ENCODE measurements at places on chromosomes 16 and 17.
A peak's percentile ranks its signal among the peaks of the same experiment; 100 is the strongest.

DNA sequence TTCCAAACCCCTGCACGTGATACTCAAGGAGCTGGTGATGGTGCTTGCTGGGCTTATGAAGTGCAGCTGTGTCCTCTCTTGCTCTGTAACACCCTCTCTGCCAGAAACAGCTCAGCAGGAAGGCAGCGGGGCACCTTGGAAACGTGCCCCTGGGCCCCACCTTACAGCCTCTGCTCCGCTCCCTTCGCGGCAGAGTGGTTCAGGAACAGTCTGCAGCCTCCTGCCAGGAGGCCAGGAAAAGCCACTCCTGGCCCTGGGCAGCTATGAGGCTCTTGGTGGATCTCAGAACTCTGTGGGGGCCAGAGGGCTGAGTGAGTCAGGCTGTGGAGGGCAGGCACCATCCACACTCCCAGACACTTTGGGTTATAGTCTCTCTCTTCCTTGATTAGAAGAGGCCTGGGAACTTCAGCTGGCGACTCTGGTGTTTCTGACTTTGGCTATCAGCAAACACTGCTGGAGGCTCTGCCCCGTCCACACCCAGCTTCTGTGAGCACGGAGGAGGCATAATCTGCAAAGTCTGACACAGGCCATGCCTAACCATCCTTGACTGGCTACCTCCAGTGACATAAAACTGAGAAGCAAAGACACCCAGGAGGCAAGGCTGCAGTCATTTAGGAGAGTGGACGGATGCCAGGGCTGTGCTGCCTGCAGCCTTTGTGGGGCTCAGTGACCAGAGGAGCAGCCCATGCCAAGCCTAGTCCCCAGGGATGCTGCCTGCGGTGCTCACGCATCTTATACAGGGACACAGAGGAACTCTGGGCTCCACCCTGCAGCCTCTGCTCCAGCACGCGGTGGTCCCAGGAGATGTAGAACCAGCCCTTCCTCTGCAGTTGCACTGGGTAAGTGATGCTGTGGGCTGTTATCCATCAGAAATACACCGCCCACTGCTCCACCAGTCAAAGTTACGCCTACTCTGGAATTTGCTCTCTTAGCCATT lies 65.3 kb downstream of the METRNL start:
- DNase-seq: no peak

GRCh38 chr16:51312363-51313150 lies 161.5 kb upstream of the SALL1 start:
- DNase-seq: no peak

GRCh38 chr17:65283704-65284103 lies 146.5 kb downstream of the RGS9 start:
- peak; percentile 19 for DNase-seq

DNA sequence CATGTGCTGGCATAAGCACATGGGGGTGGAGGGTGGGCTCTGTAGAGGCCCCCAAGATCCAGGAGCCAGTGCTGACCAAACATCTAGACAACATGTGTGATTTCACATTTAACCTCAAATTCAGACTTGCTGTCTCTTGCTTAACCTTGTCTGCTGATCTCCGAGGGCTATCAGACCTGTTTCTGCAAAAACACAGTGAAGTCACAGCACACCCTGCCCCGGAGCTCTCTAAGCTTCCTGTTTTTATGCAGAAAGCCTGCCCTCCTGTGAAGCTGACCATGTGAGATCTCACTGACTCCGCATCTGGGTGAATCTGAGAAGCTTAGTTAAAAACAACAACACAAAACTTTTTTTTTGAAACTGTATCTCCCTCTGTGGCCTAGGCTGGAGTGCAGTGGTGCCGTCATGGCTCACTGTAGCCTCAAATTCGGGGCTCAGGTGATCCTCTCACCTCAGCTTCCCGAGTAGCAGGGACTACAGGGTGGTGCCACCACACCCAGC lies 6.6 kb upstream of the DPEP2 start:
- DNase-seq: no peak

DNA sequence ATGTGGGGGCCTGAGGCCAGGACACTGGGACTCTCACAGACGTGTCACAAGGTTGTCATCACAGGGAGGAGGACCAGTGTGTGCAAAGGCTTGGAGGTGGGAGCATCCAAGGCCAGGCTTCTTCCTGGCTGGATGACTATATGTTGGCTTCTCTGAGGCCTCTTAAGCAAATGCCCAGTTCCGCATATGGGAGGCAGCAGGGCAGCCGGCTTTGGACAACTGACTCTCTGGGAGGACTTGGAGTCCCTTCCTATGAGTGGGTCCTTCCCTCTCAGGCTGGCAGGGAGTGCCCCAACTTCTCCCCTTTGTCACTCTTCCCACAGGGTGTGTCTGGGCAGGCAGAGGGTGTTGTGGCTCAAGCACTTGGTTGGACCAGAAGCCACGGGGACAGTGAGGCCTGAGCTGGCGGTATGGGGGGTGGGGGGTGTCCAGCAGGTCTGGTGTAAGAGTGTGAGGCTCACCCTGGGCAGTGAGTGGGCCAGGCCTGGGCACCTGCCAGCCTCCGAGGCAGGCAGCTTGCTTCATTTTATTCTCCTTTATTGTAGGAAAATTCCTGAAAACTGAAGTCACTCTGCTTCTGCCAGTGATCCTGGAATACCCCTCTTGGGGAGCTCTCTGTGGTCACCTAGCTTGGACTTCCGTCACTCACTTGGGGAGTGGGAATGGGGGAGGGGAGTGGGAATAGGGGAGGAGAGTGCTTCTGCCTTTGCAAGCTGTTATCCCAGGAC lies 14.9 kb downstream of the ADGRG1 start:
- peak; percentile 74 for DNase-seq

- no peak for DNase-seq
Measured at GRCh38 chr16:86150641-86151238, 251.8 kb downstream of the IRF8 start.

- DNase-seq: peak; percentile 77
Measured at GRCh38 chr17:17613708-17614114, 22.2 kb upstream of the PEMT start.

DNA sequence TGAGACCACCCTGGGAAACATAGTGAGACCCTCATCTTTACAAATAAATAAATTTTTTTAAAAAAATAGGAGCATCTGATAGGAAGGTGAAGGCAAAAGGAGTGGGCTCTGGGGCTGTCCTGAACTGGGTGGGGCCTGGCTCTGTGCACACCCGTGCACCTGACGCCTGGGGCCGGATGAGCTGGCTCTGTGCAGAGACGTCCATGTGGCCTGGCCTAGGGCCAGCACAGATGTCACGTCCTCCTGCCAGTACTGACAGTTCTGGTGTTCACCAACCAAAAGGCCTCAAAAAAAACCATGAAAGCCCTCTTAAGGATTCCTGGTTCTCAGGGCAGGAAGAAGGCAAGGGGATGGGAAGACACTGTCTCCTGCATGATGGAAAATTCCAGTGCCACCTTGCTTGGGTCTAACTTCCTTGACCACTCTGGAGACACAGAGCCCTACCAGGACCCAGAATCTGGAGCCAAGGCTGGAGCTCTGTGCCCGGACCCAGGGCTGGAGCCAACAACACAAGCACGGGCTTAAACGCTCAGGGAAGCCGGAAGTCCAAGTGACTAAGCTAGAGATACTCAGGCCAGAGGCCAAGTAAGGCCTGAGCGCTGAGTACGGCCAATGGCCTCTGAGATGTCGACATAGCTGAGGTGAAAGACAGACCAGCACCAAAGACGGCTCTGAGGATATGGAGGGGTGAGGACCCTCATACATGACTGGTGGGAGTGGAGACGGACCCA lies 32.9 kb downstream of the COPRS start:
- peak; percentile 61 for DNase-seq

- no peak for DNase-seq
Measured at GRCh38 chr16:75238132-75238852, 13.1 kb downstream of the BCAR1 start.

- DNase-seq: no peak
Measured at GRCh38 chr17:75684924-75685323, 17.8 kb downstream of the SAP30BP start.

GRCh38 chr17:7237761-7238419 lies 1.4 kb downstream of the PHF23 start:
- DNase-seq: peak; percentile 76

- DNase-seq: no peak
Measured at GRCh38 chr16:11901091-11901490, 14.7 kb downstream of the GSPT1 start.

GRCh38 chr17:42697108-42697811 lies 14.9 kb downstream of the CNTNAP1 start:
- no peak for DNase-seq

DNA sequence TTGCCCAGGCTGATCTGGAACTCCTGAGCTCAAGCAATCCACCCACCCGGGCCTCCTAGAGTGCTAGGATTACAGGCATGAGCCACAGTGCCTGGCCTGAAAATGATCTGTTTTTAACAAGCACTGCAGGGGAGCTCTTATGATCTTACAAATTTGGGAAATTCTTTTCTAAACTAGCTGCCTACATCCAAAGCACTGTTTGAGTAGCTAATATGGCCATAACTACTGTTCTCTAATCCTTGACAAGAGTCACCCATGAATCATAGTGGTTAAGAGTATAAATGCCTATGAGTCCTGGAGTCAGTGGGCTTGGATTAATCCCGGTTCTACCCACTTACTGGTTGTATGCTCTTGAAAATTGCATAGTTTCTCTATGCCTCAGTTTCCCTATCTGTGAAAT lies 1.4 kb upstream of the CPPED1 start:
- peak; percentile 20 for DNase-seq

- DNase-seq: no peak
Measured at GRCh38 chr16:20875355-20875650, 24.9 kb downstream of the DCUN1D3 start.

- DNase-seq: no peak
Measured at GRCh38 chr17:5110816-5111215, 862 bp downstream of the ZNF232 start.

DNA sequence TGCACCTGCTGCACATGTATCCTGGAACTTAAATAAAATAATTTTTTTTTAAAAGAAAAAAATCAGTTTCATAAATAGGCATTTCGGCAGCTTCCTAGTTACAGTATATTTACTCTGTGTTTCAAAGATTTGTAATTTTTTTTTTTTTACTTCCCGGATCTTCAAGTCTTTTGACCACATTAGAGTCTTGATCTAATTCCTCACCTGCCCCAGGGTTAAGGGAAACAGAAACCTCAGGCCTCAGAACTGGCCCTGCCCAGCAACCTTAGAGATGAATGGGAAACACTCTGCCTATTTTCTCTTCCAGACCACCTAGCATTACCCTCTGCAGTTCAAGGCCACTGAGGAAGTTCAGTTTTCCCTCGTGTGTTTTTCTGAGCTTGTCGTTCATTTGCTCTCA lies 304.0 kb downstream of the MAF start:
- no peak for DNase-seq

- DNase-seq: no peak
Measured at GRCh38 chr16:23945243-23945642, 109.5 kb downstream of the PRKCB start.

DNA sequence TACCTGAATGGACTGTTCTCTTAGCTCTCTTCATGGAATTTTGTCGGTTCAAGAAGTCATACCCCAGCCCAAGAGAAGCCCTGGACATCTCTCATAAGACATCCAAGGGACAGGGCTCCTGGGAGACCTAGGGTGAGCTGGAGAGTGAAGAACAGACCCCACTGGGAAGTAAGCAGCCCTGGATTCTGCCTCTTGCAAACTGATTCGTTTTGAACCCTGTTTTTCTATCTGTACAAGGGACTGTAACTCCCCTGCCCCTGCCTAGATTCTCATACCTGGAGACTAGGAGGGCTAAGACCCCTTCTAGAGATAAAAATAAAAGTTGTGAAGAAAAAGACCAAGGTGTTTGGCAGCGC lies 449 bp downstream of the CCL3L1 start:
- no peak for DNase-seq

DNA sequence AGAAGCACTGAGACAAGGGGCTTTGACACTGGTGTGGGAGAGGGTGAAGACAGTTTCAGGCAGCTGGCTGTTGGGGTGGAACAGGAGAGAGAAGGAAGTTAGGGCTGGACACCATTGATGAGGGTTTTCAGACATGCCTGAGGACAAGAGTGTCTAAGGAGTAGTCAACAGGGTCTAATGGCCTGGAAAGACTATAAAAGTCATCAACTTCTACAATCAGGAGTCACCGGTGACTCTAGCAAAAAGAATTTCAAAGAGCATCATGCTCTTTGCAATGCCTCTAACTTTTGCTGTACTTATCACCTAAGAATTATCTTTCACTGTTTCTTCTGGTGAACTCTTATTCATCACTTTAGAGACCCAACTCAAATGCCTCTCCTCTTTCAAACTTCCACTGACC lies 213.9 kb downstream of the C16orf78 start:
- DNase-seq: no peak

- no peak for DNase-seq
Measured at GRCh38 chr17:61482467-61482866, 30.2 kb downstream of the TBX4 start.

GRCh38 chr17:42133461-42134041 lies 10.9 kb downstream of the HSPB9 start:
- DNase-seq: peak; percentile 26

- no peak for DNase-seq
Measured at GRCh38 chr16:53827741-53828140, 123.8 kb downstream of the FTO start.

- DNase-seq: no peak
Measured at GRCh38 chr16:73337373-73338296, 289.7 kb upstream of the ZFHX3 start.

GRCh38 chr16:31874366-31875111 lies 932 bp downstream of the ZNF267 start:
- peak; percentile 72 for DNase-seq

DNA sequence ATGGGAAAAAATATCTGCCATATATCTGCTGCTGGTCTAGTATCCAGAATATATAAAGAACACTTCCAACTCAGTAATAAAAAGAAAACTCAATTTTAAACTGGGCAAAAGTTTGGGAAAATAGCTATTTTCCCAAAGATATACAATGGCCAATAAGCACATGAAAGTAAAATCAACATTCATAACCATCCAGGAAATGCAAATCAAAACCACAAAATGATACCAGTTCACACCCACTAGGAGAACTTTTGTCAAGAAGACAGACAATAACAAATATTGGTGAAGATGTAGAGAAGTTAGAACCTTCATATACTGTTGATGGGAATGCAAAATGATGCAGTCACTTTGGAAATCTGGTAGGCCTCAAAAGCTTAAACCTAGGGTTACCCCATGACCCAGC lies 33.4 kb upstream of the RPRML start:
- DNase-seq: no peak
